CD4-positive, alpha-beta T cell treated with Interferon alpha-2 for 1 hour (primary cell): ENCODE measurements at places on chromosomes 7 and 10.

DNA sequence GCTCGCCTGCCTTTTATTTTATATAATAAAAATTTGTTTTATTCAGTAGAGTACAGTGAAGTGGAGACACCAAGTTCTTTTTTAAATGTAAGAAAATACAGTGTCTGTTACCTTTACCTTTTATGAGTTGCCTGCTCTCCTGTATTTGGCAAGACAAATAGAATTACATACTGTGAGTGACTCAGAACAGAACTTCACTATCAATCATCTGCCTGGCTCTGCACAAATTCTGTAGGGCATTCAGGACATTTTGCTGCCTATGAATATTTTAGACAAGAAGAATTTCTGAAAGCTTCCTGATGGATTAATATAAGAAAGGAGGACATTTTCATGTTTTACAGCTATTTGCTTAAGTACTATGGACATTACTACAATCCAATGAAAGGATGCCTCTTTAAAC is 135.4 kb upstream of the PHF14 start:
- DNase-seq, result no peak

GRCh38 chr7:94396596-94396995 is 1.9 kb downstream of the COL1A2 start:
- DNase-seq, result no peak

GRCh38 chr10:132591166-132591971 is 53.8 kb downstream of the INPP5A start:
- no peak for DNase-seq

DNA sequence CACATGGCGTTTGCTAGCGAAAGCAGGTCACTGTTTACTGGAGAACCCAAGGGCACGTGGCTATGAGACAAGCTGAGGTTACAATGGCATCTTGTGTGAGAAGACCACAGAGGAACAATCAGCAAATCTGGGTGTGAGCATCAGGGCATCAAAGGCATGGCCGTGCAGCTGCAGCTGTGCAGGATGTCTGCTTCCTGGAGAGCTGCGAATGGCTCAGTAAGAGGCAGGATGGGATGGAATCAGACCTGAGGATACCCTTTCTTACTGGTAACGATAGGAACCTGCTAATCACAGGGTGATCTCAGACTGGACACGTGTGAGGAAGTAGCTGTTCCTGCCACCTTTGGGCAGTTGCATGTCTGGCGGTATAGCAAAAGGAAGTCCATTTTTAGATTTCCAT is 119.5 kb downstream of the RNF216 start:
- DNase-seq, result peak; percentile 29

DNA sequence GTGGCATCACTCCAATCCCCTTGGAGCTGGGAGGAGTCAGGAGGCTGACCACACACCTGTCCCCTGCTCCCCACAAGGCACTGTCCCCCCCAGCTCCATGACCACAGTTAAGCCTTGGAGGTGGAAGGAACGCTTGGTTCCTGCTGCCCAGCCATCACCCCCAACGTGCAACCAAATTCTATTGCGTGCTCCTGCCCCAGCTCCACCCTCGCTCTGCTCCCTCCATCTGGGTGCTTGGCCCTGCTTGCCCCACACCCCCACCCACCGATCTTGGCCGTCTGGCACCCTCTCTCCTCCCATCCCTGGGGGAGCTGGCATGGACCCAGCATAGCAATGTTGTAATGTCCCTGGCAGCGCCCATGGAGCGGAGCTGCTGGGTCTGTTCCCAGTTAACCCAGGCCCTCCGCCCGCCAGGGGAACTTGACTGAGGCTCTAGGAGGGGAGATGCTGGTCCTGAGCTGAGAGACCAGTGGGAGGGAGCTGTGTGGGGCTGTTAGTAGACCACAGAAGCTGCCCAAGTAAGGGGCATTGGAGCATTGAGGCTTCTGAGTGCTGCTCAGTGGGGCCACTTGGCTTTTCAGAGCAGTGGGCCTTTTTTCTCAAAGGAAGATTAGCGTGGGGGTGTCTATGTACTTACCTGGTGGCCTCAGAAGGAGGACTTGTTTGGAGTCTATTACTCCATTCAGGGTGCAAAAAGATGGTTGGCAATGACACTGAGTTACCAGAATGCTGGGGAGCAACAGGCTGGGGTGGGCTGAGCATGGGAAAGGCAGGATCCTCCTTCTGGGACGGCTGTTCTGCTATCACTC is 1.1 kb downstream of the EPHB6 start:
- DNase-seq, result no peak
